ENCODE measurements at places on chromosomes 5 and 9.

GRCh38 chr9:93302586-93303257 lies 118.8 kb downstream of the WNK2 start:
- DNase-seq, result peak; percentile 28

DNA sequence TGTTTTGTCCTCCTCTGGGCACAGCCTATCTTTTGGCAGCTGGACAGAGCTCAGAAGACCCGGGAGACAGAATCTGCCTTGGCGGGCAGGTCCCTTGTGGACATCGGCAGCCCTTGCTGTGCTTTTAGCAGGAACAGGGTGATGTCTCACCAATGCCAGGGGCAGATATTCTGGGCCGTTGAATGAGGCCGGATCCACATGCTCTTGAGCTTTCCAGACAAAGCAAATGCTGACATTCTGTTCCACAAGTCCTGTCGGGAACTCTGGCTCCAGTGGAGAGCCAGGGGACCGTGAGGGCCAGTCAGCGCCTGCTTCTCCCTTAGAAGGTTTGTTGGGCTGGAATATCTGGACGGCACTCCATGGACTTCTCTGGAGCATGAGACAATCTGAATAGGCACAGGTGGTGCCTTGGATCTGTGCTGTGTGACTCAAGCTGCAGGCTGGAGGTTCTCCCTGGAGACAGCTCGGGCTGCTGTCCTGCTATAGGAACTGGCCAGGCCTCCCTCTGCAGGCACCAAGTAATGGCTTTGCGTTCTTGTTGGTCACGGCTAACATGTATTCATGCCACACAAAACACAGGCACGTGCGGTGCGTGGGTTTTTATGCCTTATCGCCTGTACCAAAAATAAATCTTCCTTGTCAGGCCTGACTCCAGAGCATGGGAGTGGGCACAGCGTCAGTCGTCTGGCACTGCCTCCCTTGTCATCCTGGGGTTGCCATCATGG lies 80.3 kb downstream of the GADD45G start:
- no peak for DNase-seq

DNA sequence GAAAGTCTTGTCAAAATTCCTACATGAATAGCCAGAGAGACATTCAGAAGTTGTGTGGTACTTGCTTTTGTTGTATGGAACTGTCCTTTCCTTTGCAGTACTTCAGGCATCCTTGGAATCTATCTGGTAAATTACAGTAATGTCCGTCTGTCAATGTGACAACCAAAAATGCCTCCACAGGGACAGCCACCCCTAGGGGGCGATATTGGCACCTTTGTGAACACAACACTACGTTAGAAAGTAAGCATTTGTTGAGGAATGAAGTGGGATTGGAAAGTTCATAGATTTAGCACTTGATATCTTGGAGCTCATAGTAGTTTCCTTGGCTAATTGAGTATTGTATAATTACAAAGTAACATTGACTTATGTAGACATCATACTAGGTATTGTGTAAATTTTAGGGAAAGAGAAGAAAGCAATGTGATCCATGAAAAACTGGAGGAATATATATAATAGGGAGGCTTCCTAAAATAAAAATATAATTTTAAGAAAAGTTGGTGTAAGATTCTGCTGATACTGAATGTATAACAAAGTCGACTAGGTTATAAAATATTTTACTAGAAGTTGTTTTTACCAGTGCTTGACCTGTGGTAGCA lies 32.7 kb downstream of the TMEFF1 start:
- DNase-seq, result peak; percentile 40

DNA sequence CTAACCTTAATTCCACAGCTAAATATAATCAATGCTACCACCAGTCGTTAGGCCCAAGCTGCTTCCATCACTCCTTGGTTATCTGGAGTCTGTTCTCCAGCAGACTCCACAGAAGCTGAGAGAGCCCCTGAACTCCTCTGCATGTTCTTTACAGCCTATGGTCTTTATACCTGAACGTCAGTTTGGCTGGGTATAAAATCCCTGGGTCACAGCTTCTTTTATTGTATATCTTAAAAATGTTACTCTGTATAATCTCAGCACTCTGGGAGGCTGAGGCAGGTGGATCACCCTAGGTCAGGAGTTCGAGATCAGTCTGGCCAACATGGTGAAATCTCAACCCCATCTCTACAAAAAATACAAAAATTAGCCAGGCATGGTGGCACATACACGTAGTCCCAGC lies 23.7 kb upstream of the MRNIP start:
- DNase-seq, result no peak

- no peak for DNase-seq
Measured at GRCh38 chr9:15317836-15318235, 10.8 kb upstream of the TTC39B start.

GRCh38 chr9:25602400-25603044 lies 75.7 kb downstream of the TUSC1 start:
- no peak for DNase-seq

GRCh38 chr9:137026828-137027227 lies 1.2 kb downstream of the ABCA2 start:
- DNase-seq, result no peak

DNA sequence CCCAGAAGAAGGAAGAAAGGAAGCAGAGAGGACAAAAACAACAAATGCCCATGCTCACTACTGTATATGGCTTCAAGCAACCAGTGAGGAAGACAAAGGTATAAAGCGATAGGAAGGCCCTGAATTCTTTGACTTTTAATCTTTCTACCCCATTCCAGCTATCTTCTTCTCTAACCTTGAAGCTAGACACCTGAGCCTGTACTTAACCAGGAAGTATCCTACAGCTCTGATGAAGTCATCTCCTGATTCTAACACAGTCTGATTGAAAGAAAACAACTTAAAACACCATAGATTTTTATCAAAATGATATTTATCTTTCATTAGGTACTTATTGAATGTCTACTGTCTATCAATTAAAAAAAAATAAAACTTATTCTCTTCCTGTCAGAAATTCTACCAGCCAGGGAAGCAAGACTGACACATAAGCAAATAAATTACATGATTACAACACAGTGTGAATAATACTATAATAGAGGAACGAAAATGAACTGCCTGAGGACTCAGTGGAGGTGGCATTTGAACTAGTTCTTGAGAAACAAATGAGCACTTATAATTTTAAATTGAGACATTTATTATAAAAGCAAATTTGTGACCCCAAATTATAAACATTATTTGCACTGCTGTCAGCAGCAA lies 123.3 kb upstream of the ELL2 start:
- no peak for DNase-seq

DNA sequence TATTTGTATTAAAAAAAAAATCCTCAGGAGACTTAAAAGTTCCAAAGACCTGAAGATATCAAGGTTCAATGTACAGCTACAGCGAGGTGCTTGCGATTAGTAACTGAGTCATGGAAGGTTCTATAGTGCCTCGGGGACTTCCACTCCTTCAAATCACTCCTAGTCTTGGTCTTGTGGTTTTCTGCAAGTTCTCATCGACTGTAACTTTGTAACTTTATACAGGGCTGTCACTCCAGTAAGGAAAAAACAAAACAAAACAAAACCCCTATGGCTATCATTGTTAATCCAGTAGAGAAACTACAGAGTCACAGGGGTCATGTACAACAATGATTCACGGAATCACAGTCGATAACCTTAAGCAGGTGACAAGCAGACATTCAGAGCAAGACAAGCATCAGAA lies 39.8 kb upstream of the SELENOP start:
- no peak for DNase-seq

- DNase-seq, result no peak
Measured at GRCh38 chr5:154970759-154971158, 29.9 kb downstream of the MRPL22 start.

- DNase-seq, result no peak
Measured at GRCh38 chr9:121783111-121783510, 131.7 kb downstream of the DAB2IP start.

- no peak for DNase-seq
Measured at GRCh38 chr9:107584186-107584585, 94.6 kb upstream of the KLF4 start.

DNA sequence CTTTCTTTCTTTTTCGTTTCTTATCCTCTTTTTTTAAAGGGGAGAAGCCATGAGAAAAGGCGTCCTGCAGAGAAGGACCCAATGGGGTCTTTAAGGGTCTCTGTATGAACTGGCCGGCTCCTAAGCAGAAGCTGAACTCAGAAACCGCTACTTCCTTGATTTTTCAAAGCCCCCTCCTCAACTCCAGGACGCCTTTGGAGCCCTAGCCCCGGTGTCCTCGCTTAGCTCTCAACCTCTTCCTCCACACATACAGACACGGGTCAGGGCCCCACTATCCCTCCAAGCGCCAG lies 8.3 kb downstream of the PAX5 start:
- DNase-seq, result no peak

- DNase-seq, result no peak
Measured at GRCh38 chr5:147617711-147618350, 108.0 kb upstream of the DPYSL3 start.

DNA sequence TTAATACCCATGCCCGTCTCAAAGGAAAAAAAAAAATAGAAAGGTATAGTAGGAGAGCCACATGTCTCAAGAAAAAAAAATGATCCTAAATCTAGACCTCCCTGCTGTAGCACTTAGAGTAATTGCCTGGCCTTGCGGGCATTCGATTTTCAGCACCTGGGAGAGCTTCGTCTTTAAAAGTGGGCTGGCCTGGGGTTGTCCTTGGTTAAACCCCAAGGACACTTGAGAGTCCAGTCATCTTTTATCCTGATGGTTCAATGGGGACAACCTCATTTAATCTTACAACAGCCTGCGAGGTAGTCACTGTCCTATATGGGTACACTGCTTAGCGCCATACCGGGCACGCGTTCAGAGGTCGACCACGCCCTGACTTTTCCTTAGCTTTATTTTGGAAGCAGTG lies 60.1 kb downstream of the MAT2B start:
- no peak for DNase-seq

DNA sequence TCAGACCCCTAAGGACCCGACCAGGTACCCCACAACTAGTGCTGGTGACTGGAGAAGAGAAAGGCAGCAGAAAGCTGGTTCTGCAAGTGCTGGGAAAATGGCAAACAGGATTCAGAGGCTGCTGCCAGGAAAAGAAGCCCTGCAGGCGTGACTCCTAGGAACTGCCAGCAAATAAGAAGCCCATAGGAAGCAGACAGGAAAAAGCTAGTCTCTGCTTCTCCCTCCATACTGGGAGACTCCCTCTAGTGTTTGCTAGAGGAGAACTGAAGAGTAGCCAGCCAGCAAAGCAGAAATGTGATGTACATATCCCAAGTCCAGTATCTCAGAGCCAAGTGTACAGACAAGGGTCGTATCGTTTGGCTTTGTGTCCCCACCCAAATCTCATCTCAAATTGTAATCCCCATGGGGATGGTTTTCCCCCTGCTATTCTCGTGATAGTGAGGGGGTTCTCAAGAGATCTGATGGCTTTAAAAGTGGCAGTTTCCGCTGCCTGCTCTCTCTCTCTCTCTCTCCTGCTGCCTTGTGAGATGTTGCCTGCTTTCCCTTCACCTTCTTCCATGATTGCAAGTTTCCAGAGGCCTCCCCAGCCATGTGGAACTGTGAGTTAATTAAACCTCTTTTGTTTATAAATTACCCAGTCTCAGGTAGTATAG lies 38.1 kb upstream of the TUSC1 start:
- no peak for DNase-seq

DNA sequence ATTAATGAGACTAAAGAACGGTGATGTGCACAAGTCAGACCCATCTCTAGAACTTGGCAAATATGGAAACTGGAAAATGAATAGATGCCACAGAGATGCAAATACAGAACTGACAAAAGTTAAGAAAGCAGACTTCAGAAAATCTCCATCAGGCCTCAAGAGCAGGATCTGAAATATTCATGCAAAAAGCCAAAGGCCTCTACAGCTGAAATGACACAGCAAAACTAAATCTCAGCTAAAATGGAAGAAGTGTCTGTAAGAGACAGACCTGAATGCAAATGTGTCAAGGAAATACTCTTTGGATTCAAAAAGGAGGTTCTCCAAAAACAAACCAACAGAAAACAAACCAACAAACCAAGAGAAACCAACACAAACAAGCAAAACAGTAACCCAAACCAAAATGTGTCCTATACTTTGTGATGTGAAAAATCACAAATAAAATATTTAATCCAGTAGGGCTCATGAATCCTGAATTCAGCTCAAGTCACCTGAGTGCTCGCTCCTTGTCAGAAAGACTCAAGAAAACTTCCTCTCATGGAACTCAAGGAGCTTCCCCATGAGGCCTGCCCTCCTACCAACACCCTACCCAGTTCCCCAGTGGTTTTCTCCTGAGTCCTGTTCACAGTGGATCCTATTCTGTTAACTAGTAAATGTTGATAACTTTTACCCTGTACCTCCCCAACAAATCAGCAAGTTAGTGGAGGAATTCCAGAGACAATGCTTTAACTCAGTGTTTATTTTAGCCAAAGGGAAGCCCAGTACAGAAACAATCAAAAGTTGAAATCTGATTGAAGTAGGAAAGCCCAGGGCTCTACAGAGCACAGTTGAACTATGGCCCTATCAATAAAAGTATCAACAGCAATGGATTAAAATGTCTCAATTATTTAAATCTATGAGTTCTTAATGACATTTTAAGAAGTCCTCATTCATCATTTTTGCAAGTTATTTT lies 14.6 kb downstream of the MRPS27 start:
- no peak for DNase-seq

GRCh38 chr5:81246697-81247096 lies 13.6 kb downstream of the CKMT2 start:
- no peak for DNase-seq

- DNase-seq, result no peak
Measured at GRCh38 chr5:40594811-40595210, 84.9 kb upstream of the PTGER4 start.

DNA sequence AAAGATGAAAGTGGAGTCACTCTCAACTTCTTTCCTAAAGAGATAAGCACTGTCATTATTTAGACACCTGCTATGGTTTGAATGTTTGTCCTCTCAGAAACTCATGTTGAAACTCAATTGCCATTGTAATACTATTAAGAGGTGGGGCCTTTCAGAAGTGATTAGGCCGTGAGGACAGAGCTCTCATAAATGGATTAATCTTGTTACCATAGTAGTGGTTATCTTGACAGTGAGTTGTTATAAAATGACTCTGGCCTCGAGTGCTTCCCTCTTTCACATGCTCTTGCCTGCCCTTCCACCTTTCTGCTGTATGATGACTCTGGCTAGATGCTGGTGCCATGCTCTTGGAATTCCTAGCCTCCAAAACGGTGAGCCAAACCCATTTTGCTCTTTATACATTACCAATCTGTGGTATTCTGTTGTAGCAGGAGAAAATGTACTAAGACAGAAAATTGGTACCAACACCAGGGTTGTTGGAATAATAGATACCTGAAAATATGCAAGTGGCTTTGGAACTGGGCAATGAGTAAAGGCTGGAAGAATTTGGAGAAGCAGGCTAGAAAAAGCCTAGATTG lies 38.0 kb downstream of the GDA start:
- no peak for DNase-seq

- no peak for DNase-seq
Measured at GRCh38 chr9:133094842-133095393, 26.1 kb downstream of the RALGDS start.

GRCh38 chr5:173240091-173241050 lies 5.4 kb upstream of the NKX2-5 start:
- DNase-seq, result no peak

- no peak for DNase-seq
Measured at GRCh38 chr5:75690669-75691068, 26.6 kb downstream of the POC5 start.
